ENCODE measurements at places on chromosomes 2 and 18. TPM values are rescaled to one million over a fixed set of nuclear protein-coding genes. Genes with fewer than 3 reads are reported as not detected.

The PARD3B gene
- total RNA-seq, result 8.7 TPM

DNA sequence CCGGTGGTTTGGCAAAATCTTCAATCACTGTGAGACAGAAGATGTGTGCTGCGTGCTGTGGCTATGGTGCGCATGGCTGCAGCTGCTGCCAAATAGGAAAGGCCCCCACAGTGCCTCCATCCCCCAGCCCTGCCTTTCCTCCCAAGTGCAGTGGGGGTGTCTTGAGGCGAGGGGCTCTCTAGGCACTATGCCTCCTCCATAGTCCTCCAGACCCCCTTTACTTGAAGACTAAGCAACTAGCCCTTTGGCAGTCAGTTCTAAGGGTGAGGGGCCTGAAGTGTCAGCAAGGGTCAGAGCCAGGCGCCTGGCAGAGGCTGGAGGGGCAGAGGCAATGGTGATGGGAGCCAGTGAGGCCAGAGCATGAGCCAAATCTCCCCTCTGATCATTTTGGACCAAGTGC lies 13.6 kb upstream of the TMEM185B start:
- DNase-seq, result no peak

DNA sequence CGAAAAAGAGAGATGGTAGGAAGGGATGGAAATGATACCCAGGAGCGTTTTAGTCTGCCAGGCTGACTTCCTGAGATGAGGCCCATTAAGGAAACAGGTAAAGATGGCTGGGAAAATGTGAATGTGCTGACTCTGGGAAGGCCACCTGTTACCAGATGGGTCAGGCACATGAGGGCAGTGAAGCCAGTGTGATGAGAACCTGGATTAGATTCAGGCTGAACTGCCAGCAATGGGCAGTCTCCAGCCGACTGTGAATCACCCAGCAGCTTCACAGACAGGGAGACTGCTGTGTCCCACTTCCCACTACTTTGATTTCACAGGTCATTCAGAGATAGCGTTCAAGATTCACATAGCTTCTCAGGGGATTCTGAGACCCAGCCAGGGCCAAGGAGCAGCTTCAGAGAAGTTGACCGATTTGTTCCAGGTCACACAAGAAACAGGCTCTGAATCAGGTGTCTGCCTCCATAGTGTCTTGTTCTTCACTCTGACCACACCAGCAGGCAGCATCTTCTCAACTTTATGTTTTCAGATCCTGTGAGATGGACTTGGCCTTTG lies 26.4 kb downstream of the CAPN13 start:
- no peak for DNase-seq

The LRP1B gene
- 0.19 TPM for total RNA-seq

The HOXD13 gene
- total RNA-seq, result not detected

- DNase-seq, result no peak
These were observed 2.8 kb downstream of the ECEL1 start for GRCh38 chr2:232484628-232485347.

The RAX gene
- total RNA-seq, result not detected

The CAD gene
- 8.8 TPM for total RNA-seq

GRCh38 chr2:187875261-187876141 lies 321.3 kb upstream of the TFPI start:
- no peak for DNase-seq

The DES gene
- 15,769 TPM for total RNA-seq

DNA sequence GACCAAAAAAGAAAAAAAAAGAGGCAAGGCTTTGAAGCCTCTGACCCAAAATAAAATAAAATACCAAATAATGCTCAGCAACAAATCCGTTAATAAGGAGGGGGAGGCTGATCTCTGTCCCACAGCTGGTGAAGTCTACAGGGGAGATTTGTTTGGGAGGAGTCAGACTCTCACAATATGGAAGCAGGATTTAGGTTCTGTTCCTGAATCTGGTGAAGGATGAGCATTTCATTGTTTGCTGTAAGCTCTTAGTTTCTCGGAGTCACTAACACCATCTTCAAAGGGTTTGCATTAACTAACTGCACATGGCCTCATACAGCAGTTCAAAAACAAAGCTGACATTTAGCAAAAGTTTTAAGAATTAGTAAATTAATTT lies 339.4 kb upstream of the TNP1 start:
- no peak for DNase-seq

- DNase-seq, result no peak
These were observed 3.3 kb downstream of the HOXD3 start for GRCh38 chr2:176160251-176160985.

DNA sequence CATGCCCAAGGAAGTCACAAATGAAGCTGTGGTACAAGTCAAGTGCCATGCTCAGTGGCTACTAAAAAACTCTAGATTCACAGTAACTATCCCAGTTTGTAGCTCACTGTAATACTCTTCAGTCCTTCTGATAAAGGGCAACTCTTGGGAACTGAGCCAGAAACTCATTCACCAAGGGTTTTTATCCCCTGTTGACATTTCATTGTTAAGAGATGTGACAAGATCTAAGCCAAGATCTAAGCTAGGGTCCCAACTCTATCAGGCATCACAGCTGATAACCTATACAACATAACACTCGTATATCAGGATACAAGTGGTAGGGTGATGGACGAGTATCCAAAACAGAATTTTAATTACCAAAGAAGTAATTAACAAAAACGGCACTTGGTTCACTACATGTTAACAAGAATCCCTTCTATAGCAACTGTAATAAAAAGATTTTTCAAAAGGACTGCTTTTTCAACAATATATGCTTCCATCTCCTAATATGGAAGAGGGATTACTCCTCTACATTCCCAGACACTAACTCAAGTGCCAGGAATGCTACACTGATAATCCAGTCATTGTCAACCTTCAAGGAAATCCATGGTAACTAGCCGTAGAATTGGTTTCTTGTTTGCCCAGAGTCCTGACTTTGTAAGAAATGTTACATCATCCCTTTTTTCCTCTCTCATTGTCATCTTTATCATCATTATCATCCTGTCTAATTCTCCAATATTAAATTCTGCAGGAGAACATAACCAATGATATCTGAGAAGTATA lies 111.7 kb downstream of the CDH2 start:
- no peak for DNase-seq

The ZNF804A gene
- total RNA-seq, result not detected

DNA sequence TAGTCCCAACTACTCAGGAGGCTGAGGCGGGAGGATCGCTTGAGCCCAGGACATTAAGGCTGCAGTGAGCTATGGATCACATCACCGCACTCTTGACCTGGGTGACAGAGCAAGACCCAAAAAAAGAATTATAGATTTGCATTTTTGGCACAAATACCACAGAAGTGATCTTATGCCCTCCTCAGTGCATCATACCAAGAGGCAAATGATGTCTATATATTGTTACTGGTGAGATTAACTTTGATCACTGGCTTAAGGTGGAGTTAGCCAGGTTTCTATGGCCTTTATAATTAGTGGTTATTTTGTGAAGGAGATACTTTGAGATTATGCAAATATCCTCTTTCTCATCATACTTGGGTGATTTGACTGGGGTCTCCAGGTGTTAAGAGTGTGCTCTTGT lies 22.1 kb upstream of the CATIP start:
- DNase-seq, result no peak

DNA sequence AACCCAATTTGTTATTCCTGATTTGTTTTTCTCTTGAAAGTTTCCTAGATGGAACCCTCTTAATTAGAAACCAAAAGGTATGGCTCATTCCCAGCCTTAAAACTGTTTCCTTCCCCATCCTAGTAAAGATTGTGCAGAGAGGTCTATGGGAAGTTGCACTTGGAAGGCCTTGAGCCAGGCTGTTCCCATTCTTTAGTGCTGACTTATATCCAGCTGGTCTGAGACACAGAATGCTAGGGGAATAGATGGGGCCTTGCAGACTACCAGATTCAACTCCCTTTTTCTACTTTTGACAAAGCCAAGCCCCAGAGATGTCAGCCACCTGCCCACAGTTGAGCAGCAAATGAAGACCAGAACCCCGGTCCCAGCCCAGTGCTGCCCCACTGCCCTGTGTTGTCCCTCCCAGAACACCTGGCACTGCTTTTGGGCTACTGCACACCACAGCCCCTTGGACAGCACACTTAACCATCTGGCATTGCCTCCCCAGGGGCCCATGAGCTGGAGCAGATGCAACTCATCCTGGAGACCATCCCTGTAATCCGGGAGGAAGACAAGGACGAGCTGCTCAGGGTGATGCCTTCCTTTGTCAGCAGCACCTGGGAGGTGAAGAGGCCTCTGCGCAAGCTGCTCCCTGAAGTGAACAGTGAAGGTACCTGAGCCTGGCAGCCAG lies 98.2 kb downstream of the MRO start:
- no peak for DNase-seq

DNA sequence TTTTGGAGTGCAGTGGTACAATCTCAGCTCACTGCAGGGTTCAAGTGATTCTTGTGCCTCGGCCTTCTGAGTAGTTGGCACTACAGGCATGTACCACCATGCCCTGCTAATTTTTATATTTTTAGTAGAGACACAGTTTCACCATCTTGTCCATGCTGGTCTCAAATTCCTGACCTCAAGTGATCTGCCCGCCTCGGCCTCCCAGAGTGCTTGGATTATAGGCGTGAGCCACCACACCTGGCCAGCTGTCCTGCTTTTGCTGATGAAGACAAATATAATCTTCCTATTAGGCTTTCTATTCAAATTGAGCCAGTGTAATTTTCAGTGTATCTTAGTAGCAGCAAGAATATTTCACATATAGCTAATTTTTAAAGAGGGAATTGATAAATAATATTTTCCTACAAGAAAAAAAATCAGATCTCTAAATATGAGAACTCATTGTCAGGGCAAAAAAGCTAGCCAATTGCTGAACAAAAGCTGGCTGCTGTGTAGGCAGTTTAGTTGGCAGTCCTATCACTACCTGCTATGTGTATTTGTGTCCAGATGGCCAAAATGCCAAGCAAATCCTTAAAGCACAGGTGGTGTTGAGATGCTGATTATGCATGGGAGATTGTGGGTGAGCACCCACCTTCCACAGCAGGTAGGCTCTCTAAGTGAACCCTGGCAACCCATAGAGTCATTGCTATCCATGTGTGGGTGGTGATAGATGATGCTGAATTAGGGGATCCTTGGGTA lies 60.8 kb upstream of the STAM2 start:
- DNase-seq, result no peak

DNA sequence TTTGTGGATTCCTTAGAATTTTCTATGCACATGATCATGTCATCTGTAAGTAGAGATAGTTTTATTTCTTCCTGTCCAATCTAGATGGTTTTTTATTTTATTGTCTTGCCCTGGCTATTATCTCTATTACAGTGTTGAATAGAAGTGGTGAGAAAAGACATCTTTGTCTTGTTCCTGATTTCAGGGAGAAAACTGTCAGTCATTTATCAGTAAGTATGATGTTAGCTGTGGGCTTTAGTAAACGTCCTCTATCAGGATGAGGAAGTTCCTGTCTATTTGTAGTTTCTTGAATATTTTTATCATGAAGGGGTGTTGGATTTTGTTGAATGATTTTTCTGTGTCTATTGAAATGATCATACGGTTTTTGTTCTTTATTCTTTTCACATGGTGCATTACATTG lies 5.3 kb downstream of the PLEKHH2 start:
- DNase-seq, result no peak

DNA sequence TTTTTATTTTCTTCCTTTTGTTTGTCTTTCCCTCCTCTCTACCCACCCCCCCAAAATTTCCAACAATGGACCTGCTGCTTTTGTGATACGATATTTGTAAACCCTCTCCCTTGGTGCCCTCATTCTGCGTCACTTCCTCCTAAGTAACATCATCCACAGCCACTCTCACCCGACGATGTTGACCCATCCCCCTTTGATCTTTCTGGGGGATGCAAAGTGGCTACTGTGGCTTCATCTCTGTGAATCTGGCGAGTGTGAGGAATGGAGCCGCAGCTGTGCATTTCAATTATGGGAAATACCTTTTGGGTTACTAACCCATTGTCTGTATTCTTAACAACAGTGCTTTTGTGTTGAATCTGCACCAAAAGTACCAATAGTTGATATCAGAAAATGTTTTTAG lies 19.4 kb downstream of the ANTXR1 start:
- DNase-seq, result no peak

The CNNM3 gene
- 15.7 TPM for total RNA-seq

All from heart right ventricle (tissue), 16 donors.